ENCODE measurements at places on chromosomes 7 and 10.

GRCh38 chr7:100369105-100369504 is 4.2 kb upstream of the PILRA start:
- DNase-seq, result peak; percentile 92

DNA sequence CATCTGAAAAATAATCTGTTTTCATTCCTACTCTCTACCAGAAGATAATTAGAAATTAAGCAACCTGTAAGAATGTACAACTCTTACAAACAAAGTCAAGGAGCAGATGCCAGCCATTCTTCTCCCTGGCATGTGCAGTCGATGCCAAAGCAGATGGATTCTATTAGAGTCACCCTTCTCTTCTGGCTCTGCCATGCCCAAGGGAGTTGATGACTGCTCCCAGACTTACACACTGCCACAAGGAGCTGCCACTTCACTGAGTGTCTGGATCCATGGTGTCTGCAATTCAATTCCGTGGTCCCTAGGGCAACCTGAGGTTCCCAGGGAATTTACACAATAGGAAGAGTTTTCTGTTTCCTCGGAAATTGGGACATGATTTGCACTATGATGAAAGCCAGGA is 89.1 kb upstream of the IFRD1 start:
- no peak for DNase-seq

- no peak for DNase-seq
Observed at GRCh38 chr10:3395458-3395861, 222.9 kb upstream of the PITRM1 start.

GRCh38 chr10:48414778-48415177 is 108.3 kb downstream of the MAPK8 start:
- DNase-seq, result no peak

DNA sequence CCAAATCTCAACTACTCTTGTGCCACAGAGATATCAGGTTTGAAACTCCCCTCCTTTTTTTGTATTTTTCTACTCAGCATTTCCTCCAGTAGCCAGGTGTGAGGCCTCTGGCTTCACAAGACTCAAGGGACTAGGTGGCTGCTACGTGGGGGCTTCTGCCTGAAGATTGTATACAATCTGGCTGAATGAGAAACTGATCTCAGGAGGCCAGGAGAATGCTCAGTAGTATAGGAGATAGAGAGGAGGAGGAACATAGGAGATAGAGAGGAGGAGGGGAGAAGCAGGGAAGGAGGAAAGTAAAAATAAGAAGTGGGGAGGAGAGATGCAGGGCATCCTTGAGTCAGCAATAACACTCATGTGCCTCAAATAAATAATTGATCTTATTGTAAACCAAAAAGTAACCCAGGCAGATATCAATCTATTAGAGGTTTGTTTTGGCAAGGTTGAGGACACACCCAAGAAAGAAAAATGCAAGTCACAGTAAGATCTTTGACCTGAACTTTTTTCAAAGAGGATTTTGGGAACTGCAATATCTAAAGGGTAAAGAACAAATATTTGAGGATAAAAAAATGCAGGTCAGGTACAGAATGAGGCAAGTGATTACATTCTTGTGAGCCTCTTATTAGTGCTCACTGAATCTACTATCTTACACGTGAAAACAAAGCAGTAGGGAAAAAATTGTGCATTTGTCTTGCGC is 36.8 kb downstream of the AKR1C8 start:
- no peak for DNase-seq

DNA sequence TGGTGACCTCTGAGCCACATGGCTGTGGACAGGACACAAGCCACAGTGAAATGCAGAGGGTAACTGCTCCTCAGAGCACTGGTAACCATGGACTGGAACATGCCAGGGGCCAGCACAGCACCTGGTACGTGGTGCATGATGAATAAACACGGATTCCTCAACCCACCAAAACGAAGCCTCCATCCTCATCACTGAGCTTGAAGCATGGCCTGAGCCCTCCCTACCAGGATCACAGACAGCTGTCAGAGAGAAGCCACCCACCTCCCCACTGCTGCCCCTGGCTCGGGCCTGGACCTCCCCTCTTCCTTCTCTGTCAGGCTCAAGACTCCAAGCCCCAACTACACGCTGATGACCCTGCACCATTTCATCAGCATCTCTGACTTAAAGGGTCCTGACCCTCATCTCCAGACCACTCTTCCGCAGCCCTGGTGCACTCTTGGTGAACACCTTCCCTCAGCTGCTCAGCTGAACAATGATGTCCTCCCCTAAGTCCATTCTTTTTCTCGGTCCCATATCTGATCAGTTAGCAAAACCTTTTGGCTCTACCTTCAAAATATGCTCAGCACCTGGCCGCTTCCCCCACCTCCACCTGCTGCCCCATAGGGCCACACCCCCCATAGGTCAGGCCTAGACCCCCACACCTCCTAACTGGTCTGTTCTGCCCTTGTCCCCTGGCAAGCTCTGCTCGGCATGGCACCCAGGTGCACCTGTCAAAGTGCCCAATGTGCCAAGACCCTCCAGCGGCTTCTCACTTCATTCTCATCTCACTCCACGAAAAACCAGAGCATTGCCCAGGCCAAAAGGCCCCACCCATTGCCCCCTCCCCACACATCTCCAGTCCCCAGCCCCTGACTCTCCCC is 141.1 kb downstream of the MAPK8 start:
- no peak for DNase-seq

GRCh38 chr10:128149267-128150014 is 23.2 kb upstream of the MKI67 start:
- DNase-seq, result no peak

GRCh38 chr10:23096802-23097549 is 1.6 kb downstream of the MSRB2 start:
- DNase-seq, result peak; percentile 61

DNA sequence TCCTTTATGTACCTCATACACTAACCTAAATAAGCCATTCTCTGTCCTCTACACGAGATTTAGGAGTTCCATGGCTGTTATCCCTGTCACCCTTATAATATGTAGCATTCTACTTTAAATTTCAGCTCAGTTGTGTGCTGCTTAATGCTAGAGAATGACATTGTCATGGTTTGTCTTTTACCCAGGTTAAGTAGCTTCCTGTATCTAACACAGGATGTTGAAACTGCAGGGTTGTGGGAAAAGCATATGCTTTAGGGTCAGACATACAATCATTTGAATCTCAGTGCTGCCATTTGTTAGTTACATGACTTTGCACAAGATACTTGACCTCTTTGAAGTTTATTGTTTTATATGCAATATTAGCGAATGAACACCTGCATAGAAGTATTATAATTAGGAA is 235.1 kb upstream of the CACNA2D1 start:
- DNase-seq, result no peak

- DNase-seq, result no peak
Observed at GRCh38 chr7:90892213-90892612, 296.1 kb downstream of the CDK14 start.

GRCh38 chr10:98659951-98660350 is 213.2 kb upstream of the HPS1 start:
- no peak for DNase-seq

DNA sequence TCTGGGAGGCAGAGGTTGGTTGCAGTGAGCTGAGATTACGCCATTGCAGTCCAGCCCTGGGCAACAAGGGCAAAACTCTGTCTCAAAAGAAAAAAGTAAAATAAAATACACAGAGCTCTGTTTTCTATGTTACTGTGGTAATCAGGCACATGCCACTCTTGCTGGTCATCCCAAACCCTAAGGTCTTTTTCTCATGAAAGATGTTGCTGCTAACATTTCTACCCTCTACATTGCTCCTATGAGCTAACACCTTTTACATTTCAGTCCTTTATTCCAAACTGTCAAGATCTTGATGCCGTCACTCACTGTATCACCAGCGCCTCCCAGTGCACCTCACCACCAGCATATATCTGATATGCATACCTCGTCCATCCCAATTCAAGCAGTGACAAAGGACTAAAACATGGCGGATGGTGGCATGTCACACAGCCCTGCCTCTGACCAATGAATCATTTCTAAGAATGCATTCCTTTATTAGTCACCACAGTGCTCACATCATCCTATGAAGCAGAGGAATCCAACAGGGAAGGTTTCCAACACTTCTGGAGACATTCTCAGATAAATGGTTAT is 4.3 kb downstream of the DAGLB start:
- no peak for DNase-seq

GRCh38 chr10:62636825-62637248 is 167.7 kb upstream of the ADO start:
- DNase-seq, result peak; percentile 76

DNA sequence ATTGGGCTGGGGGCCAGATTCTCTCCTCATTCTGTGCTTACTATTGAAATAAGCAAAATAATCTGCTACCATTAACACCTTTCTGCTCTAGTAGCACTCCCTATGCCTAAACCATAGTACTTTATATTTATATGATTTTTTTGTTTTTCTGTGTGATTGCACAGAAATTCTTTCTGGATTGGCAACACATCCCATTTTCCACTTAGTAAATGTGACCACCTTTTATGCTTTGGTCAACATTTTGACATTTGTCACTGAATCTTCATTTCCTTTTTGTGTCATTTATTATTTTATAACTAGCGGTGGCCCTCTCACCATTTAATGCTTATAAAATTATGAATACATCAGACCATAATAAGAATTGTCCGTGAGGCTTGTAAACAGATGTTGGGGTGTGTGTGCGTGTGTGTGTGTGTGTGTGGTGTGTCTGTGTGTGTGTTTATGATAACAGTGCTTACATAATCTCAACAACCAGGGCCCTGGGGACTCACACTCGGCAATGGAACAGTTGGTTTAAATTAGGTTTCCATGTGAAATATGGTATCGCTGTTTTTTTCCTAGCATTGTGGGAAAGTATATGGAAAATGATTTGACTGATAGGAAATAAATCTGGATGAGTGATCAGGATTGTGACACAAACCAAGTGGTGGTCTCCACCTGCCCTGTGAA is 138.9 kb downstream of the NOC3L start:
- no peak for DNase-seq

DNA sequence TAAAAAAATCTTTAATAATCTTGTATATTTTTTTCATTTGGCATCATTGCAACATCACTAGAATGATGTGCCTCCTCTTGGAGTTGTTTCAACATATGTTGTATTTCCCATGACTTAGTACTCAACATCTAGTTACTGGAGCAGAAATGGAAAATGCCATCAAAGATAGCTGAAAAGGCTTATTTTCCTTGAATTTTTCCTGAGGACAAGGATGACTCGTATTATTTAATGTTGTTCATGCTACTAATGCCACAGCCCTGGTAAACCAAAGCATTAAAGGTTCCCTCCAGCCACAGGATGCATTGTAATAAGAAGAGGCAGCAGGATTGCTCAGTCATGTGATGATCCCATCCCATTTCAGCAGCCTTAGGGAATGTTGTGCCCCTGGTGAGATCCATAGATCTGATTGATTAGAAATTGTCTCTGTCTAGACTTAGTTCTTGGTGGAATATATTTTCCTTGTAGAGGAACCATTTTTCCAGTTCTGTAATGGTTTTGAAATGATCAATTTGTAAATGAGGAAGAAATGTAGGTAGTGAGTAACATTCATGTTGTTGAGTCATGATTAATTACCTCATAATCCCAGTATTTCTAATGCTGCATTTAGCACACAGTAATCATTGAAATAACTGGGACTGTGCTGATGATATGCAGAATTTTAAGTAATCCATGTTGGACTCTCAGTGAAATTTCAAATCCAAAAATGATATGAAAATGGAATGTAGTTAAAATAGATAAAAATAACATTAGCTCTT is 91.3 kb upstream of the SMIM30 start:
- DNase-seq, result no peak

DNA sequence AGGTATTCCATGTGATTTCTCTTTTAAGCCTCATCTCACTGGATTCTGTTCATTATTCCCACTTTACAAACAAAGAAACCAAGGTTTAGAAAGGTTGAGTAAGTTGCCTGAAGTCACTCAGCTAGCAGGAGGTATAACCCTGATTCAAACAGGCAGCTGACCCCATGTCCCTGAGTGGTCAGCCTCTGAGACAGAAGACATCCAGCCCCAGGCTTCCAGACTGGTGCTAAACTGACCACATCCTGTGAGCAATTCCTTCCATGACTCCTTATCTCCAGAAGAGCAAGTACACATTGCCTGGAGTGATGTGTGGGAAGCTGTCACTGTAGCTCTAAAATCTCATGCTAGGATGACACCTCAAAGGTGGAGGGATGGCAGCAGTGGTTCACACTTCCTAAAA is 3.7 kb downstream of the PLPP4 start:
- DNase-seq, result no peak

GRCh38 chr7:77879272-77879671 is 80.7 kb downstream of the PHTF2 start:
- no peak for DNase-seq

DNA sequence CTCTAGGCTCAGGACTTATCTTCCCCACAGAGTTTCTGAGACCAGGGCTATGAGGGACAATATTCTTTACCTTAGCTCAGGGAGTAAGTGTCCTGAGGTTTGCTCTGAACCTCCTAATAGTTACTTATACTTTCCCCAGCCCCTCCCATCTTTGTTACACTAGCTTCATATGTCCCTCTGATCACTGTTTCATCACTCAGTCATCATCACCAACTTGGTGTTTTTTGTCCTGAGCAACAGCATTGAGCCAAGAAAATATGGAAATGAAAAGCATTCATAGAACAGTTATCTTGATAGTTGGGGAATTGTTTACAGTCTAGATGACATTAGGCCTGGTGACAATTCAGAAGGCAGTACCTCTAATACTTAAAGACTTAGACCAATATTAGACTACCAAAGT is at the start of gene PRSS37:
Gene PRSS37, minus strand, starts transcription at position 101 of the 400 bp plus-strand sequence. CDS start 436 bp downstream, outside the sequence.
- no peak for DNase-seq

- DNase-seq, result no peak
Observed at GRCh38 chr10:63584725-63585035, 63.5 kb downstream of the REEP3 start.

DNA sequence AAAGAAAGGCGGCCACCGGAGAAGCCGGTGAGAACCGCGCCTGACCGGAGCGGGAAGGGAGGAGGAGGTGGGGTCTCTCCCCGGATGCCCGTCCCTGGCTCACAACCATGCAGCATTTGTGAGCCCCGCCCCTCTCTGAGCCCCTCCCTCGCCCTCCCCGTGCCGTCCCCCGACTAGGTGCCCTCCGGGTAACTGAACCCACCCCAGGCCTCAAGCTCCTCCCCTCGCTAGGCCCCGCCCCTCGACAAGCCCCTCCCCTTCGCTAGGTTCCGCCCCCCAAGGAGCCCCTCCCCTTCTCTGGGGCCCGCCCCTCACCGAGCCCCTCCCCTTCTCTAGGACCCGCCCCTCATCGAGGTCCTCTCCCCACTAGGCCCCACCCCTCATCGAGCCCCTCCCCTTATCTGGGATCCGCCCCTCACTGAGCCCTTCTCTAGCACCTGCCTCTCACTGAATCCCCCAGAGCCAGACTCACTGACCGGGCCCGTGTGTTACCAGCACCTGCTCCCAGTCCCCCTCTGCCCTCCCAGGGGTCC is 42.2 kb upstream of the HSPB1 start:
- DNase-seq, result peak; percentile 73

DNA sequence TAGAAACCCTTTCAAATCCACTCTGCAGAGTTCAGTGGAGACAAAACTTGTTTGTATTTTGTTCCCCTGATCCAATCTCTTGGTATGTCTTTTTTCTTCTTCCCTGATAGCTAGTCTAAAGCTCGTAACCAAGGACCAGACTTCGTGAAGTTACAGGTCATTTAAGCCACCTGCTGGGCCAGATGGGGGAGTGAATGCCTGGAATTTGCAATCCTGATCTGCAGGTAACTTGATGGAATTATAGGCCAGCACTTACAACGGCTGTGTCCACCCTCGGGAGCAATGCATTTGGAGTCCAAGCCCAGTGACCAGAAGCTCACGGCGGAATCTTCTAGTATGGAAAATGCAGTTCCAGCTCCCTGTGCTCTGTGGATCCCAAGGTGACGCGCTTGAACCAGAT is 566.9 kb downstream of the TCERG1L start:
- no peak for DNase-seq

All from Karpas-422 (cell line).